ENCODE measurements at places on chromosomes 13 and 19.

GRCh38 chr19:18742838-18743783 lies 48.0 kb downstream of the COMP start:
- DNase-seq = no peak

GRCh38 chr13:60716313-60716712 lies 319.3 kb downstream of the TDRD3 start:
- DNase-seq = no peak

GRCh38 chr19:39919976-39920375 lies 14.5 kb downstream of the FCGBP start:
- DNase-seq = no peak

DNA sequence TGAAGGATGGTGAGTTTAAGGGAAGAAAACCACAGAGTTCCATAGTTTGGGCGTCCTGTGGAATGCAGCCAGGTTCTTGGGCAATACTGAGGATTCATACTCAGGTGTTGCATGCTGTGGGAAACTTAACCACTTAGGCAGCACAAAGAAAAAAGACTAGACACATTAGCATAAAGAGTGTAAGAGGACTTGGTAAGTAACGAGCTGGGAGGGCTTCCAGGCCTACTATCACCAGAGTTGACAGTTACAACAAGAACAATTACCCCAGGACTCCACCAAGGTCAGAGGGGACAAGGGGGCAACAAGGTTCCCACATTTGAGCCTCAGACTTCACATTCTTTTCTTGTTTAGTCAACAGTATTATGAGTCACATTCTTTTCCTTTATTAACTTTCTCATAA lies 33.2 kb downstream of the KCTD12 start:
- no peak for DNase-seq

DNA sequence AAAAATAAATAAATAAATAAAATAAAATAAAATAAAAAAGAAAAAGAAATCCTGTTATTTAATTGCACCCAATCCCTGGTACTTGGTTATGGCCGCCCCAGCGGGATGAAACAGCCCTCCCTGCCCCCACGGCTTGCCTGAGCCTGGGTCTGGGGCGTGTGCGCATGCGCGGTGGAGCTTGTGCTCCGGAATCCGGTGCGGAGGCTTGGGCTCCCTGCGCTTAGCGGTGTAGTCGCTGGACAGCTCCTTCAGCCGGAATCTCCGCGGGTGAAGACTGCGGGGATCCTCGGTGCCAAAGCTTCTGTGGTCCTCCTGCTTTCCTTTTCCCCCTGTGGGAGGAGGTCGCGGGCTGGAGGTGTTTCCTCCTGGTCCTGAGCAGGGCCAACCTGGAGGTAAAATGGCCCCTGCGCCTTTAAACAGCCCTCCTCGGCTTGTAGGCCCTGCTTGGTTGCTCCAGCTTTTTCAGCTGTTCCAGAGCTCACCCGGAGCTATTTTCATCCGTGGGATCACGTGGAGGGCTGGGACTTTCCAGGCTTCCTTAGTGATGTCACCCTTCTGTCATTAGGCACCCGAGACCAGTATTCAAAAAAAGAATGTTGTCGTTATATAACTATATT lies at the start of gene PLA2G4C:
Gene PLA2G4C, minus strand, starts transcription at position 468 of the 617 bp plus-strand sequence. CDS start 4,288 bp downstream, outside the sequence.
- peak; percentile 90 for DNase-seq

DNA sequence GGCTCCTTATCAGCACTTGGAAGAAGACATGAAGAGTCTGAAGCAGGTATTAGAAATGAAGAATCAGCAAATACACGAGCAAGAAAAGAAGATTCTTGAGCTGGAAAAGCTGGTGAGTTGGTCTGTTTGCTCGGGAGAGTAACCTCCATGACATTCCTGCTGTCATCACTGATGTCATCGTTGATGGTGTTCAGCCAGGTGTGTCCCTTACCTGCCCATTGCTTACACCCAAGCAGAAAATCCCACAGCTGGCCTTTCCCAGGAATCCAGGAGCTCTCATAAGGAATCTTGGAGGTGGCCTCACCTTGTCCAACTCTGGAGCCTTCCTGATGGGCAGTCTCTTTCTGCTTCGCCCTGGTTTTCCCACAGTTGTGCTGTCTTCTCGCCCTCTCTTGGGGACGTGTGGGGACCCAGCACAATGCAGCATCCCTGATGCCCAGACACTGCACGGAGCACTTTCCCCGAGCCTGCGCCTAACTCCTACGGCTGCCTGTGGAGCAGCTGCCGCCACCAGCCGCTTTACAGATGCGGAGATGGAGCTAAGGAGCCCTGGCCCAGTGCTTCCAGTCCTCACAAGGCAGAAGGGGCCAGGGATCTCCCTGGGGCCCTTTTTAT lies 97.0 kb downstream of the SLC7A1 start:
- DNase-seq = no peak

DNA sequence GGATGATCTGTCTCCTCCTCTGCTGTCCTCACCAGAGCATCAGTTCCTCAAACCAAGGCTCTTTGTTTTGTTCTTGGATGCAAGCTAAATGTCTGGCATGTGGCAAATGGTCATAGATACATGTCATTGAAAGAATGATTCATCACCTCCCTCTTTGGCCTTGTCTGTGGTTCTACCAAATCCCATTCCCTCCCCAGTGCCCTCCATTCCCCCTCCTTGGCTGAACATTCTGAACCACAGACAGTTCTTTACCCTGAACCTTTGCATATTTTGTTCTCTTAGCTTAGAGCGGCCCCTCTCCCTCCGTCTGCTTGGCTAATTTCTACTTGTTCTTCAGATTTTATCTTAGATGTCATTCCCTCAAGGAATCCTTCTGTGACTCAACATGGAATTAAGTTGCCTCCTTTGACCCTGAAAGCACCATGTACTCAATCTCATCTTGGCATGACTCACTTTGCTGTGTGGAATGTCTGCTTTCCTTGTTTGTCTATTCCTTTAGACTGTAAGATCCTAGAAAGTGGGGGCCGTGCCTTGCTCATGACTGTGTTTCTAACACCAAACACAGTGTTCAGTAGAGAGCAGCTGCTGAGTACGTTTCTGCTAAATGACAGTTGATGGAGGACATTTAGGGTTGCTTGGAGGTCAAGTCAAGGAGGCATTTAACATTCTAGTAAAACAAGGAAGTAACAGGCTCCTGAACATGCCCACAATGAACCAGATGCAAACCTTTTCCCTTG lies 8.1 kb downstream of the ALOX5AP start:
- DNase-seq = no peak

DNA sequence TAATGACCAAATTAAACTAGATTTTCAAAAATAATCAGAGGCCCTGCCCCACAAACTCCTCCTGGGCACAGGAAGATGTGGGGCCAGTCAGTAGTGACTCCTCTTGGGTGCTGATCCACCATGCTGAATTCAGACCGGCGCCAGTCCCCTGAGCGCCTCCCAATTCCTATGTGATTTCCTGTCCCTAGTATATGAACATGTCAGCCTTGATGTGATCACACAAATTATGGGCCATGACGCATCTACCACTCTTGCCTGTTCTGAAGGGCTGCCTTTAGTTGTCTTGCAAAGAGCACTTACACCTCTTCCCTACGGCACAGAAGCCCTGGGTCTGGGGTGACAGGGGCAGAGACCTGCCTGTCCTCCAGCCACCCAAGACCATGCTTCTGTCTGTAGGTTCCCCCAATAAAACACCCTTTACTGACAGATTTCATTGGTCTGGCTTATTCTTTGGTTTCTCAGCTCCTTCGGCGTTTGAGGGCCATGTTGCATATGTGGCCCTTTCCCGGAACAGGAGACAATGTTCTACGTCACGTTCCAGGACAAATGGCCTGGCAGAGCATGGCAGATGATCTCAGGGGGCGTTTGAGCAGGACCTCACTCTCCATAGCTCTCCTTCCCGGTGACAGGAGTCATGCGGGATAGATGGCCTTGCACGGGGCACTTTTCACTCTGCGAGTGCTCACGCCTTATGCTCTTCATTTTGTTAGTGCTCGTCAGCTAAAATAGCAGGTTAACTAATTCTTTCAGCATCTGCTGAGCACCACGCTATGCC lies 5.6 kb upstream of the ATP11A start:
- DNase-seq = no peak

Measured in right forelimb (tissue), 1 donor.